ENCODE measurements at places on chromosomes 3 and 15.

DNA sequence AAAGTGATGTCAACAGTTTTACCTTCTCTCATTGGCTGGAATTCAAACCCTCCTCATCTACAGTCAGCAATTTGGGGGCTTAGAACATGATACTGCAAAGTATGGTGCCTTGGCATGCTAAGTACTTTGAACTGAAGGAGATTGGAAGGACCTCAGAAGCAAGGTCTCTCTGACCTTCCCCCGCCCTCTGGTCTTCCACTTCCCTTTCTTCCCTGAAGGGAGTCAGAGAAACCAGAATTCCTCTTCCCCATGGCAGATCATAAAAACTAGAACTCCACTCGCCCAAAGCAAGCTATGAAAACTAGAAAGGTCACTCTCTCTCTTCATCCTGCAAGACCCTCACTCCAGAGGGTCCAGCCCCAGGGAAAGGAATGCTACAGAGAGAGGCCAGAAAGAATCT lies 64.2 kb downstream of the CD200R1L start:
- no peak for DNase-seq

GRCh38 chr3:24399614-24400013 lies 95.0 kb downstream of the THRB start:
- DNase-seq, result no peak

DNA sequence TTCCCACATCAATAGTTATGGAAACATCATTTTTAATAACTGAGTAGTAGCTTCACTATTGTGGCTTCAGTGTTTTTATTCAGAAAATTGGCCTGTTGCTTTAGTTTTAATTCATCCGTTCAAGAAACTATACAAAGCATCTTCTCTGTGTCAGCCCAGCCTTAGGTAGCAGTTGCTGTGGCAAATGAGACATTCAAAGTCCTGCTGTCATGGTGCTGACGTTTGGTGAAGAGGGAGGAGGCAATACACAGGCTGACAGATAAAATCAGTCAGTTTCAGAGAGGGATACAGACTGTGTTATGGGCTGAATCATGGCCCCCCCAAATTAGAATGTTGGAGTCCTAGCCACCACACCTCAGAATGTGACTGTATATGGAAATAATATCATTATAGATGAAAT lies 56.5 kb downstream of the SLC7A14 start:
- DNase-seq, result no peak

- no peak for DNase-seq
Observed at GRCh38 chr15:88454236-88454635, 13.0 kb downstream of the MRPL46 start.

DNA sequence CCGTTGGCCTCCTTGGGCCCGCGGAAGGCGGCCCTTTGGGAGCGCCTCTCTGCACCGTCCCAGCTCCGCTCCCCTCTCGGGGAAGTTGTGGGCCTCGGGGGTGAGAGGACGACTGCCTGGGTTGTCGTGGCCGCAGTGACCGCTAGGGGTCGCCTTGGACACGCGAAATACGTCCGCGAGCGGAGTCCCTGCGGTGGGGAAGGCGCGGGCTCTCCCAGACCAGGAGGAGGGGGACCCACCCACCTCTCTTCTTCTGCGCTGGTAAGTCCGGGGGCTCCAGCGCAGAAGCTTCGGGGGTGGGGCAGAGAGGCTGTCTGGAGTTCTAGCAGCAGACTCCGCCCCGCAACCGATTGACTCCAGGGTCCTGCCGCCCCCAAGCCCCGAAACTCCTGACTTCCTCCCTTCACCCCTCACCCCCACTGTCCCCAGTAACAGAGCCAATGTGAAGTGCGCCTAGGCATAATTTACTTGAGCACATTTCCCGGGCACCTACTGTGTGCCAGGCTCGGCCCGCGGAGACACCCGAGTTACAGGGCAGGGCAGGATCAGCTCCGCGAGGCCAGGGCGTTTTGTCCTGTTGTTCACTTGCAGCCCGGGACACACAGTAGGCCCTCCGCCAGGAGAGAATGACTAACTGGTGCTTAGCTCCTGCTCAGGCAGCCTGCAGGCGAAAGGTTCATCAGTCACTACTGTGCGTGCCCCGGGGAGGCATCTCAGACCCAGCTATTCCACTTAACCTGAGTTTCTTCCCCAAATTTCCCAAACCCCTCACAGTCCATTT lies 32.8 kb downstream of the DNASE1L3 start:
- DNase-seq, result no peak

DNA sequence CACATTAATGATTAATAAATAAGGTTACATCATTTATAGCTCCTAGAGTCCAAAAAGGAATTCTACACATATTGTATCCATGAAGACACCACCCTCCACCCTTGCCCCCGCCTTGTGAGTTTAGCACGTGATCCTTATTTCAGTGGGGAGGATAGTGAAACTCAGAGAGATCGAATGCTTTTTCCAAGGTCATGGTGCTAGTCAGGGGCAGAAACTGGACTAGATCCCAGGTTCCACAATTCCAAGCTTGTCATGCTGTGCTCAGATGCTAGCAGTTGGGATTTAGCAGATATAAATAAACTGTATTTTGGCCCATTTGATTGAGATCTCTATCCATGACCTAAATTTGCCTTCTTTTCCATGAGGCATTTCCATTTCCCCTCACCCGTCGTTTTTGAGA lies 227.4 kb upstream of the THRB start:
- DNase-seq, result no peak

GRCh38 chr3:43909149-43909548 lies 218.4 kb downstream of the ABHD5 start:
- DNase-seq, result no peak

DNA sequence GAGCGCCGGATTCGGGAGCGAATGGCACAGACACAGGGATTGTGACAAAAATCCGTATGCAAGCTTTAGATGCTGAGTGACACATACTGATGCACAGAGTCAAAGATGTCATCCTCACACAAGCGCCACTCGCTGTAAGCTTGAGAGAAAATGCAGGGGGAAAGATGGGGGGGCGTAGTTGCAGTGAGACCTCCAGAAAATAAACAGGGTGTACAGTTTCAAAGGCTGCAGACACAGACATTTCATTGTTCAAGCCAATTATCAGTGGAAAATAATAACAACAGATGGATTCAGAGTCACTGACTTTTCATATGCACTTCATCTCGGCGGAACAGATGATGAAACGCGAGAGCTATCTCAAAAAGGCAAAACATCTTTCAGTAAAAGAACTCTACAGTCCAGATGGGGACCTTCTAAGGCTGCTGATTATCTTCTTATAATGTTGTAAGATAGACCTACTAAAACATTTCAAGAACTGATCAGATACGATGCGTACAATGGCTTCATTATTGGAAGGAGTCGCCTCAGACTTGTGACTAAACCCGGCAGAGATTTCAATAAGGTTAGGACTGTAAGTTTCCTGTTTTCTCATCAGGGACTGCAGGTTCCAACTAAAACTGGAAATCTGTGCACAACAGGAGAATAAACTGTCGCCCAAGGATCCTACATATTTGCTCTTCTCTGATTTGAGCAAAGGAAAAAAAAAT lies 275.4 kb downstream of the FOXP1 start:
- no peak for DNase-seq
